Activated T-helper 1 cell treated with Interleukin-2 at 50 U/mL for 16 hours (primary cell): ENCODE measurements at places on chromosomes 3 and 15.

GRCh38 chr3:17583530-17583929 is 158.9 kb downstream of the TBC1D5 start:
- no peak for DNase-seq

GRCh38 chr3:52238193-52238760 is 681 bp downstream of the TWF2 start:
- DNase-seq = no peak

- DNase-seq = no peak
Measured at GRCh38 chr3:6921066-6921465, 60.2 kb downstream of the GRM7 start.

- DNase-seq = no peak
Measured at GRCh38 chr15:75731248-75732151, 18.9 kb upstream of the CSPG4 start.

DNA sequence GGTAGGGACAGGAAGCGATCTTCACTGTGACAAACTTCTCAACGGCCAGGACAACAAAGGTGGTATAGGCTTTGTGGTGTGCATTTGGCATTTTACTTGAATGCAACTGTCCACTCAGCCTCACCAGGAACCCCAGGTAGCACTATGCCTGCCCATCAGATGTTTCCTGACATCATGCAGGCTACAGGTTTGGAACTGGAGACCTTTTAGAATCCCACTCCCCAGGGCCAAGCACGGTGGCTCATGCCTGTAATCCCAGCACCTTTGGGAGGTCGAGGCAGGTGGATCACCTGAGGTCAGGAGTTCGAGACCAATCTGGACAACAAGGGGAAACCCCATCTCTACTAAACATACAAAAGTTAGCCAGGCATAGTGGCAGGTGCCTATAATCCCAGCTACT is 9.6 kb downstream of the STARD5 start:
- DNase-seq = no peak

DNA sequence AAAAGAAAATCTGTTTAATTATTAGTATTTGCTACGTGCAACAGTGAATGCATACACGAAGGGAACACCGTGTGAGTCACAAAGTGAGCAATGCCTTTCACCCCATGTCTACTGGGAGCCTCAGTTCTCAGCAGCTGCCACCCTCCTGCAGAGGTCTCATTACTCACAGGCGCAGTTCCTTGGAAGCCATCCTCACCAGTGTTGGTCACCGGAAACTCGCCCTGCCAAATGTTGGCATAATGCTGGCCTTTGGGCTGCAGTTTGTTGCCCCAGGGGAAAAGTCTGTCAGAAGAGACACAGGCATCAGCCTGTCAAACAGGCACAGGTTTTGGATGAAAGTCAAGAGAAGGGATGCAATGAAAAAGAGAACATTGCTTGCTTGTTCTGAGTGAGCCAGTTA is 50.1 kb downstream of the SUMF1 start:
- no peak for DNase-seq

DNA sequence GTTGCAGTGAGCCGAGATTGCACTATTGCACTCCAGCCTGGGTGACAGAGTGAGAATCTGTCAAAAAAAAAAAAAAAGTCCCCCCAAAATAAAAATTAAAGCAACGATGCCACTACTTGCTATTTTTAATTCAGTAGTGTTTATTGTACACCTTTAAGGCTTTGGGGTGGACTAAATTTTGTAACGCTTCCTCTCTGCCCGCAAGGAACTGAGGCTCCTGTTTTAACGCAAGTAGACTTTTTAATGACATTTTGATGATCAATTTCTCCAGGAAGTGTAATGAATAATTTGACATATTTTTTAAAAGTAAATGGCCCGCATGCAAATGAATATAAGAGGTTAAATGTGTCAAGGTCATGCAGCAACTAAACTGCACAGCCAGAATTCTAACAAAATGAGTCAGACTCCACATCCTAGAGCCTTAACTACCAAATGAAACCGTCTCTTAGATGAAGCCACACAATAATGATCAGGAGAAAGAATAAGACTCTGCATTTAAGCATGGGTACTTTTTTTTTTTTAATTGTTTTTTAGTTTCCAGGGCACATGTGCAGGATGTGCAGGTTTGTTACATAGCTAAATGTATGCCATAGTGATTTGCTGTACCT is 96.8 kb upstream of the LMOD3 start:
- DNase-seq = no peak

DNA sequence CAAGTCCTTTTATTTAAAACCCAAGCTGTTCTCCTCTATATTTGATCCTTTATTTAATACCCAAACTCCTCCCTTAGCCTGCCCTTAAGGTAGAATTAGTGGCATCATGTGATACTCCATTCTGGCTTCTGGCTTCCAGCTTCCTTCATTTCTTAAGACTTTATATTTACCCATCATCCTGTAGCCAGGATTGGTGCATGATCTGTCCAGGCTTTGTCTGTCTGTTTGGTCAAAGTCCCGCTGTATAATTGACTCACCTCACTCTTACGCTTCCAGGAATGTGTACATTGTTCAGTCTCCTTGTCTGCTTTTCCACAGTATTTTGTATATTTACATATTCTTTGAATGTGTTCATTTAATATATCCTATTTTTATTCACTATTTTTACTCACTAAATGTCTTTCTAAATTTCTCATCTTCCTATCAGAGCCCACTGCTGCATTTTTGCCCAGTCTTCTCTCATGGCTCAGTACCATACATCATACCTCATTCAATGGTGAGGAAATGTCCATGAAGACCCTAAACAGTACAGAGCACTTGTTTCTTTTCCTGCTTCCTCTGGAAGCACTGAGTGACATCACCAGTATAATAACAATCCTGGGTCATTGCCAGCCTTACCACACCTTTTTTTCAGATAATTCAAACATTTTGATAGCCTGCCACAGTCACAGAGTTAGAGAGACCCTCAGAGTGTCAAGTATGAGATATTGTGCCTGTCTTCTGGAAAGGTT is 31.5 kb downstream of the TMEM108 start:
- no peak for DNase-seq

- DNase-seq = no peak
Measured at GRCh38 chr3:170699158-170700053, 113.5 kb upstream of the SLC7A14 start.

DNA sequence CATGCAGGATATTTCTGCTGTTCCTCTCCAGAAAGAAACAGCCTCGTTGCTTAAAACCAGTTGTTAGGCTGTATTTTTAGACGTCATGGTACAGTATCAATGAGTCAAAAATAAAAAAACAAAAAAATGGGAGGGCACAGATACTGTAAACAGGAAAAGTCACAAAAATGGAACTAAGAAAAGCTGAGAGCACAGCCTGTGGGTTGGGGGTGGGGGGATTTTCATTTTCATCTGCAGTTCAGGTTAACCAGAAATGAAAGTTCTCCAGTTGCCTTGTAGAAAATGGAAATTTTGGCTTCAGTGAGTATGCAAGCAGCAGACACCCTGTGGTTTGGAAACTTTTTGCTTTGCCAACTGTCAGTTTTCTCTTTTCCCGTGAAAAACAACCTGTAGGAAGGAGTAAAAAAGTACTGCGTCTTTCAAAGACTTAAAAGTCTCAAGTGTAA is 59.0 kb downstream of the FRMD4B start:
- no peak for DNase-seq

DNA sequence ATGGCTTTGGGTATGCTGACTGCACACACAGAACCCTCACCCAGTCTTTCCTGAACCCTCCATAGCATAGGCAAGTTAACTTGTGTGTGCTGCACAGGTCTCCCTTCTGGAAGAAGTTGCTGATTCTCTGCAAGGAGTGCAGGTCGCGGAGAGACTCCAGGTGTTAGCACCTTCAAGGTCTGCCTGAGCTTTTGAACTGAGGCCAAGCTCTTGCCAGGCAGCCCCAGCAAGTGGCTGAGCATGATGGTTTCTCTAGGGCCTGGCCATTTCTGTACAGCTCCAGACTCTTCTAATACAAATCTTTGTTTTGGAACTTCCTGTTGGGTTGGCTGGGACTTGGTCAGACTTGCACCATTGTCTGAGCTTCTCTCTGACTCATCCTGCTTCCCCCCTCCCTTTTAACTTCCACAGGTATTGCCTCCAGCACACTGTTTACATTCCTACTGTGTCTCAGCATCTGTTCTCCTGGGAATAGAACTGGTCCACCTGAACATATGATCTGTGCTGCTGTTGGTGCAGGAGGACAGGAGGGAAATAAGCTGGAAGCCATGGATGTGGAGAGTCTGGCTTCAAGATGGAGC is 53.3 kb downstream of the KY start:
- no peak for DNase-seq

GRCh38 chr3:41318520-41318919 is 119.2 kb downstream of the CTNNB1 start:
- no peak for DNase-seq

- no peak for DNase-seq
Measured at GRCh38 chr3:164730815-164731360, 347.4 kb downstream of the SI start.
